Glomerular endothelial cell (primary cell): ENCODE measurements at places on chromosomes 1 and 21. TPM values are rescaled to one million over a fixed set of nuclear protein-coding genes. Genes with fewer than 3 reads are reported as not detected.

DDI2 gene
- total RNA-seq: 10.1 and 28.4 TPM in 2 replicates

MAP3K7CL gene
- 7.9 and 9.9 TPM in 2 replicates for total RNA-seq

CELA2A gene
- not detected in 2 replicates for total RNA-seq

HSPB7 gene
- not detected in 2 replicates for total RNA-seq

MTARC1 gene
- 0.93 and 2.1 TPM in 2 replicates for total RNA-seq

NLRP3 gene
- 0.58 and 1.0 TPM in 2 replicates for total RNA-seq

TRIM17 gene
- total RNA-seq: not detected in 2 replicates

ADAMTSL4 gene
- 1.3 and 2.6 TPM in 2 replicates for total RNA-seq

ESPN gene
- 0.15 and 1.1 TPM in 2 replicates for total RNA-seq

OR2M3 gene
- total RNA-seq: not detected in 2 replicates

DIPK1A gene
- total RNA-seq: 1.3 and 3.1 TPM in 2 replicates

GNG4 gene
- 0.70 TPM in 1 of 2 replicates, not detected in the other for total RNA-seq

FRRS1 gene
- total RNA-seq: 1.2 and 2.1 TPM in 2 replicates

GRCh38 chr1:186175588-186175987, 199.5 kb downstream of the TPR start:
- DNase-seq: no peak

GRCh38 chr1:89356658-89357400, 7.0 kb upstream of the GBP6 start:
- no peak for DNase-seq

- no peak for DNase-seq
Measured at GRCh38 chr1:76138217-76138616, 63.7 kb downstream of the ST6GALNAC3 start.

- DNase-seq: no peak
Measured at GRCh38 chr21:28473530-28474220, 519.0 kb downstream of the LTN1 start.

- DNase-seq: peak; percentile 48
Measured at GRCh38 chr1:178726087-178726517, 1.1 kb downstream of the RALGPS2 start.

- DNase-seq: no peak
Measured at GRCh38 chr1:34602907-34603306, 151.9 kb upstream of the GJB5 start.

GRCh38 chr1:51061231-51061918, 40.7 kb upstream of the C1orf185 start:
- no peak for DNase-seq

DNA sequence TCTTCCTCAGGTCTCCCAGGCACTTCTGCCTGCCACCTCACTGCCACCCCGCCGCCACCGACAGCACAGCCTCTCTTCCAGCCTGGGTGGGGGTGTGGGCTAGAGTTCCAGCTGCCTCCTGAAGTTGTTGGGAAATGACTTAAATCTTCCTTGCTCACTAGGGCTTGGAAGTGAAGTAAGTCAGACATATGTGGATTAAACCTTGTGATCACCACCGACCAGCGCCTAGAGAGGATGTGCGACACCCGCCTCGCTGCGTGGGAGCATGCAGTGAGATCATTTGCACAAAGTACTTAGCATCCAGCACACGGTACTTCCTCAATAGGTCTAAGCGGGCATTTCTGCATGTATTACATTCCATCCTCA, 71.4 kb upstream of the FAM20B start:
- no peak for DNase-seq

- DNase-seq: no peak
Measured at GRCh38 chr1:78088015-78088414, 42.2 kb downstream of the GIPC2 start.

DNA sequence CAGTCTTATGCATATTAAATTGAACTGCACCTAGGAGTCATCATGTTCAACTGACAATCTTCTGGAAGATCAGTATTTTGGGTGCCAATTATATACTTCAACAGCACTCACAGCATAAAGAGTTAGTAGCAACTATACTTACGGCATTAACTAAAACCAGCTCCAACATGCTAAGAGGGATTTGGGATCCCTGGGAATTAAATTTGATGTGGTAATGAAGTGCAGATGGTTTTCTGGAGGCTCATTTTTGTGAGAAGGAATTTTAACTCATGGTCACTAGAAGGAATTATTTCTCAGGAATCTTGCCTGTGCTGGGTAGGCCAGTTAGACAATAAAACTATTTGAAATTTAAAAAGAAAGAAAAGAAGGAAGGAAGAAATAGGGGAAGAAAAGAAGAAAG, 18.3 kb downstream of the IFI44 start:
- DNase-seq: no peak

DNA sequence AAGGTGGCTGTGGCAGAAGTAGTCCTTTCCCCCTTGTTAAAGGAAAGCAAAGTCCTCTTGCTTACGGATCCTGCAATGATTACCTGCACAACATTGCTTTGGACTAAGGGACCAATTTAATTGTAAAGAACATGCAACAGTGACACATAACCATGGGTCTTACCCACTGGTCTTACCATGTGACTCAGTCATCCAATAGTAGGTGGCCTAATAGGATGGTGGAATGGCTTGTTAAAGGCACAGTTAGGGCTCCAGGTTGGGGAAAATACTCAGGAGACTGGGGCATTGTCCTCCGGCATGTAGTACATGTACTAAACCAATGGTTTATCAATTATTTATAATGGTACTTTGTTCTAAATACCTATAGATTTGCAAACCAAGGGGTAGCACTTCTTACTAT, 2.1 kb upstream of the YIPF1 start:
- no peak for DNase-seq

DNA sequence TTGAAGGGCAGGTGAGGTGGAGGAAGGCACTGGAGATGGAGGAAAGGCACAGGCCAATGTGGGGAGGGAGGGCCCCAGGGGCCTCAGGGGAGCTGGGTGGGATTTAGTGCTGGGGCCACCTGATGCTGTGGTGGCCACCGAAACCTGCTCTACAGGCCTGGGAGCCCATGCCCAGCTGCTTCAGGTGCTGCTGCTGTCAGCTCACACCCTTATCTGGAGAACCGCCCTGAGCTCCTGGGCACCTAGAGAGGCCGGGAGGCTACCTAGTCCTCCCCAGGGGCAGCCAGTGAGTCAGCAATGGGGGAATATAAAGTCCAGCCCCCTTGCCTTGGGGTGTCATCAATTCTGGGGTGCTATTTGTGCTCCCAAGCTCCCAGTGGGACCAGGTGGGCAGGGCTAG, 12.2 kb downstream of the FAM131C start:
- DNase-seq: no peak

GRCh38 chr1:232900818-232901217, 49.6 kb upstream of the NTPCR start:
- DNase-seq: no peak

GRCh38 chr1:66437136-66437401, 96.9 kb upstream of the SGIP1 start:
- DNase-seq: no peak

- no peak for DNase-seq
Measured at GRCh38 chr1:177053648-177054047, 110.9 kb downstream of the ASTN1 start.

GRCh38 chr1:94329276-94329675, 88.9 kb upstream of the ABCD3 start:
- DNase-seq: no peak

GRCh38 chr1:210586771-210587170, 258.1 kb downstream of the HHAT start:
- DNase-seq: no peak
